Cortex of kidney (tissue), 1 donor: ENCODE measurements at places on chromosomes 7 and 10.

GRCh38 chr7:21828841-21829240 lies 116.9 kb downstream of the CDCA7L start:
- no peak for DNase-seq

- DNase-seq, result no peak
These were observed 211.6 kb downstream of the PHF14 start for GRCh38 chr7:11185179-11185815.

DNA sequence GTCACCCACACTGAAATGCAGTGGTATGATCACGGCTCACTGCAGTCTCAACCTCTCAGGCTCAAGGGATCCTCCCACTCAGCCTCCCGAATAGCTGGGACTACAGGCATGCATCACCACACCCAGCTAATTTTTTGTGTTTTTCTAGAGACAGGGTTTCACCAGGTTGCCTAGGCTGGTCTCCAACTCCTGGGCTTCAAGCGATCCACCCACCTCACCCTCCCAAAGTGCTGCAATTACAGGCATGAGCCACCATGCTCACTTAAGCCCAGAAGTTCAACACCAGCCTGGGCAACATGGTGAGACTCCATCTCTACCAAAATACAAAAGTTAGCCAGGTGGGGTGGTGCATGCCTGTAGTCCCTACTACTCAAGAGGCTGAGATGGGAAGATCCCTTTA lies 33.5 kb downstream of the GDI2 start:
- DNase-seq, result no peak

DNA sequence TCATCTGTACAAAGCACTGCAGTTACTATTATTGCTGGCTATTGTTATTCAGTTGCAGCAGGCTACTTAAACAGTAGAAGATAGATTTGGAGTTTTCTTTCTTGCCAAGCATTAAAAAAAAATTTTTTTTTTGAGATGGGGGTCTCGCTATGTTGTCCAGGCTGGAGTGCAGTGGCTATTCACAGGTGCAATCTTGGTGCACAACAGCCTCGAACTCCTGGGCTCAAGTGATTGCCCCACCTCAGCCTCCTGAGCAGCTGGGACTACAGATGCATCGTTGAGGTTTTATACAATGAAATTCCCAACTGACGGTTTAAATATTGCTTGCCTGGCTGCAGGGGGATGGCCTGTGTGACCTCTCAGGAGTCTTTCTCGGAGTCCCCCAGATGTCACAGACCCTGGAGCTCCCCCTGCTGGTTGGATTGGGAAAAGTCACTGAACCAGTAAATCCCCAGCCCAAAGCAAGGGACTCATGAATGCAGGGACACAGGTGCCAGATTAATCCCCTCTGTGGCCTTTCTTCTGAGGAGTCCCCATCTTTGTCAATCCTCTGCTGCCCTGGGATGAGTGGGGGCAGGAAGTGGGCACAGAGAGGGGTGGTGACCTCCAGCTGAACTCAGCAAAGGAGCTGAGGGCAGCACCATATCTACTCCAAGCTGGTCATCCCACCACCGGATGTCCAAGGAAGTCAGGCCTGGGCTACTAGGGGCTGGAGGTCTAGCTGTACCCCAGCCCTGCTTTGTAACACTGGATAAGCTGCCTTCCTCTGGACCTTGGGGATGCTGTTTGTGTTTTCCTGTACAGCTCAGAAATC lies 149.6 kb downstream of the C10orf105 start:
- DNase-seq, result no peak
